ENCODE measurements at places on chromosomes 4 and X.
A peak's percentile ranks its signal among the peaks of the same experiment; 100 is the strongest.

DNA sequence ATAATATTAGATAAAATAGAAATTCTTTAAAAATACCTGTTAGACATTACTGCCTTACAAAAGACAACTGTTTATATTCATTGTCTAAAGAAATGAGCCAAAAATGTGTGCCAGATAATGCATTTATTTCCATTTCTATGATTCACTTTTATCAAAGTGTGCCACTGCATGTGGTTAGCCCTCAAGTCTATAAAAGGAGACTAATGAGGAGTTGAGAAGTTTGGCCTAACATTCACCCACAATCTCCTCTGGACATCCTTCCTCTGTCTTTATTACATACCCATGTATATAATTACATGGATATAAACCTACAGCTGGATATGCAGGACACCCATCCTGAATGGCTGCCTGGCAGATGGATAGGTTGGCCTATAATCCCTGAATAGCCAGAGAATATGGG is 42.6 kb upstream of the PDE5A start:
- no peak for DNase-seq

- peak; percentile 41 for DNase-seq
Observed at GRCh38 chr4:17511509-17511949, 361 bp downstream of the QDPR start.

GRCh38 chrX:150897421-150898320 is 797 bp downstream of the CD99L2 start:
- peak; percentile 38 for DNase-seq

DNA sequence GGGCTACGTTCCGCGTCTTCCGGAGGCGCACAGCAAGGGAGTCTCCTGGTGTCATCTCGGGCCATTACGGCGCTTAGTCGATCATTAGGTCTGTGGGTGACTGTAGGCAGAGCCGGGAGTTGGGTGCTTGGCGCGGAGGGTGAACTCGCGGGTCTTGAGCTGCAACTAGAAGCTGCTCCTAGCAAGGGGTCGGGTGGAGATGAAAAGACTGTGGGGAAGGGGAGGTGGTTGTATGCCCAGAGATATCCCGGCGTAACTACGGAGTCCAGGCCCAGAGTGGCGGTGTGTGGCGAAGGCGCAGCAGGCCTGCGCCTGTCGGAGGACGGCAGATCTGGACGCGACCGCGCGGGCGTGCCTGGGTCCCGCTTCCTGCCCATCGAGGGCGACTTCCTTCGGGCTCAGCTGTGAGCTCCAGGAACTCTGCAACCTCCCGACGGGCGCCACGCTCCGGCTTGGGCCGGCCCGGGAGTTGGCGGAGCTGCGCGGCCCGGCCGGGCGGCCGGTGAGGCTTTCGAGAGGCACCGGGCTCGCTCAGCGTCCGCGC is 2.7 kb upstream of the NKX3-2 start:
- no peak for DNase-seq

GRCh38 chr4:105280338-105281123 is 133.9 kb downstream of the TET2 start:
- no peak for DNase-seq

GRCh38 chr4:179097741-179098140 is 1655.5 kb upstream of the AGA start:
- no peak for DNase-seq

GRCh38 chr4:5399124-5399523 is 309.2 kb downstream of the EVC2 start:
- DNase-seq, result no peak

- no peak for DNase-seq
Observed at GRCh38 chrX:23276475-23276874, 58.2 kb upstream of the PTCHD1 start.

- no peak for DNase-seq
Observed at GRCh38 chr4:174120446-174121295, 162.8 kb downstream of the FBXO8 start.

DNA sequence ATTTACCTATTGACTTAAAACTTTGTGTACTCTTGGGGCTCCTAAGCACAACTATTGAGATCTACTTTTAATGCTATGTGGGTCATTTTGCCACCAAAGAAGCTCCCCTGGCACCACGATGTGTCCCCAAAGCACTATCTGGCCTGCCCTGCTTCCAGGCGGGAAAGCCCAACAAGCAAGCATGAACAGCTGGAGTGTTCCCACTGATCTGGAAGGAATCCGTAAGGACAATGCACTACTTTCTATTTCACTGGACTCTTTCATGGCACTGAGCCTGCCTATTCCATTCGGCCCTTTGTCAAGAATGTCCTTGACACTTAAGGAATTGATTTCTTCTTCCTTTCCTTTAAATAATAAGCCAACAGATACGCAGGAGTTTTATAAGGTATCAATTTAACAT is 38.8 kb downstream of the GRIA3 start:
- DNase-seq, result no peak

DNA sequence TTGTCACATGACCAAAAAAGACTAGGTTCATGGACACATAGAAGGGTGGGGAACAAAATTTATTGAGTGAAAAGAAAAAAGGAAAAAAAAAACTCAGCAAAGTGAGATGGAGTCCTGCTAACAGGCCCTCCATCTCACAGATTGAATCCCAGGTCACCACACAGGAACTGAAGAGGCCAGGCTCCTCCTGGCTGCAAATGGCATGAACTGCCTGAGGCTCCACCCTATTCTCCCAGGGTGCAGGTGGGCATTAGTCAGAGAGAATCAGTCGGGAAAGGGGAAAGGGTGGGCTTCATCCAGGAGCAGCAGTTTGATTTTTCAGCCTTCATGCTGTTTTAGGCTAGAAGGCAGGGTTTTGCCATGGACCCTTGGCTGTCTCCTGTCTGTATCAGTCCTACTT is 128.5 kb upstream of the GRID2 start:
- no peak for DNase-seq

DNA sequence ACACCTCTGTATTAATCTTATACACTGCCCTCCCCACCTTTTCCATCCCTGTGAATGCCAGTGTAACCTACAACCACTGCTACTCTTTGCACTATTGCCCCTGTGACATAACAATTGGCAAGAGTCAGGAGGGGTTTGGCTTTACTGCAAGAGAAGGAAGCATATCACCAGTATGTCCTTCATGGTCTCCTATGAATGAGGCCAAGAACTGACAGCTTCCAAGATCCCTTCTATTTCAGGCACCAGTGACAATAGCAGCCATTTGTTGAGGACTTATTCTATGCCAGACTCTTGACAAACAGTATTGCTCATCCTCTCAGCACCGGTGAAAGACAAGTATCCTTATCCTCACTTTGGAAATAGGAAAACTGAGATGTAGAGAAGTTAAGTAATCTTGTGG is 363.9 kb downstream of the MID1IP1 start:
- no peak for DNase-seq

DNA sequence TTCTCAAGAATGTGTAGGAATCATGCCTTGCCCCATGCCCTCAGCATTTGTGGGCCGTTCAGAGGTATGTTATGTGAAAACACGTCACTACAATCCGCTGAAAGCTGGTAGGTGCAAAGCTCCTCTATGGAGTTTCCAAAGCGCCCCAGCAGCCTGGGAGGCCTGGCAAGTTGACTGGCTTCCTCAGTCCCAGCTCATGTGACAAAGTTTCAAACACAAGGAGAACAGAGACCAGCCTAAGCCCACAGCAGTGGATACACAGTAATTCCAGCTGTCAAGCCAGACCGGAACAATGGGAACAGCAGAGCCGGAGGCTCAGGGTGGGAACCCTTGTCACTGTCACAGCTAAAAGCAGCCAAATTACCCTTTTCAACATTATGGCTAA is 33.5 kb downstream of the NAT8L start:
- no peak for DNase-seq

- DNase-seq, result peak; percentile 3
Observed at GRCh38 chrX:139932073-139932900, 566 bp downstream of the ATP11C start.

GRCh38 chr4:76563454-76564122 is 128.6 kb downstream of the SHROOM3 start:
- DNase-seq, result no peak

DNA sequence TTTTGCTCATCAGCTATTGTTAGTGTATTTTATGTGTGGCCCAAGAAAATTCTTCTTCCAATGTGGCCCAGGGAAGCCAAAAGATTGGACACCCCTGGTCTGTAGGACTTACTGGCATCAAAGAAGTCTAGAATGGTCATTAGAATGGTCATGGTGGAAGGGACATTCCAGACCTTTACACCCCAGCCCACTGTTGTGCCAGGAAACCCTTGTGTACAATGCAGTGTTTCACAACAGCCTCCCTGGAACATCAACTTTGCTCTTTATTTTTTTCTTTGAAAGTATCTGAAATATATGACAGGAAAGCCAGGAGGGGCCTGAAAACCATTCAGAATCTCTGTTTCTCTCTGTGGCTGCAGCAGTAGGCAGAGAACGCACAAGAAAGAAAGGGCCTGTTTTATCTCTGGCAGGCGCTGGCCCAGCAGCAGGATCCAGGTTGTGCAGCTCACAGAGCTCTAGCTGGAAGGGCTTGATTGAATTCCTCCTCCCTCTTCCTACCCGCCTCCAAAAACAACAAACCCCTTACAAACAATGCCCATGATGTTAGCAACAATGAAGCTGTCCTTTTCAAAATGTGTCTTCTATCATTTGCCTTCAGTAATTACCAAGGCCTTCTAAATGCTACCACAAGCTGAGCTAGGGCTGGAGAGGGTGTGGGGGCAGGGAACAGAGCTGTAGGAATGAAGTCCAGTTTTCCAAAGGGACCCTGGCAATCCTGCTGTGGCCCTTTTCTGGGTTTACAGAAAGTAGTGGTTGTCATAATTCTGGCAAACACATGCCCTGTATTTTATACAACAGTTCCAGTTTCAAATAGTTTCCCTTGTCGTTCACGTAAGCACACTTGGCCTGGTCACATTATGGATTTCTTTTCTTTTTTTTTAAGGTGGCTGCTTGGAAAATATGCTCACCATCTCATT is 32.3 kb upstream of the TFDP3 start:
- DNase-seq, result no peak

GRCh38 chr4:105276361-105277104 is 129.9 kb downstream of the TET2 start:
- no peak for DNase-seq

- DNase-seq, result peak; percentile 30
Observed at GRCh38 chr4:184416913-184417734, 57.2 kb downstream of the IRF2 start.

DNA sequence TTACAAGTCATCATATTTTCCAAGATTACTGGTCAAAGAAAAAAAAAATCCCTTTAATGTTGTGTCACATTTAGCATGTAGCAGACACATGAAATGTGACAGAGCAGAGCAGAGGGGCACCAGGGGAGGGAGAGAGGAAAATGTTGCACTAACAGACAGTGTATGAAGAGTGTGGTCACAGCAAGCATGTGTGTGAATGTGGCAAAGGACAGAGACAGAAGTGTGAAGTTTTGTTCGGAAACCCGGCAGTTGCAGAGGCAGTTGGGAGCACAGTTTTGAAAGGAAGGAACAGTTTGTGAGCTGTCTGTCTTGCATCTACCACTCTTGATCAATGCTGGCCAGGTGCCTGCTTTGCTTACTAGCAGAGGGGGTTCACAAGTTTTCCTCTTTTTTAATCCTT is 83.9 kb upstream of the MAP3K15 start:
- no peak for DNase-seq

- no peak for DNase-seq
Observed at GRCh38 chr4:14241574-14241973, 614.0 kb upstream of the BOD1L1 start.

GRCh38 chr4:180542445-180543100 is 1700.6 kb upstream of the TENM3 start:
- no peak for DNase-seq

- DNase-seq, result no peak
Observed at GRCh38 chr4:163344147-163345125, 744 bp downstream of the NPY5R start.

DNA sequence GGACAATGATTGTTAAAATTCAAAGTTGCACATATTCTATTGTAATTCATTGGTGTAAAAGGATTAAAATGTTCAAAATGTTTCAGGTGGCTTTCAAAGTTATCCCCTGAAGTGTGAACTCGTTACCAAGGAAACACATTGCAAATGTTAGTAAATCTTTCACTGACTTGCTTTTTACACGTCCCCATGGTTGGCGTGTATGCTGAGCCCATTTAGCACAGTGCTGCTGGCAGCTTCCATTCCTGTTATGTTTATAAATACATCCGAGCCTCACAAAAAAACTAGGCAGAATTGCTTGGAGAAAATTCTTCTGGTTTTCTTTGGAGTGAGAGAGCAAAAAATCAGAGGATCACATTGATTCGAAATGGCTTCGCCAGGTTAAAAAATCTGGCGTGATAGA is 105.9 kb upstream of the HPGD start:
- no peak for DNase-seq

GRCh38 chrX:115895678-115896329 is 274.7 kb upstream of the AGTR2 start:
- DNase-seq, result no peak

- DNase-seq, result no peak
Observed at GRCh38 chr4:5774416-5775036, 63.5 kb downstream of the EVC start.

GRCh38 chr4:123288309-123289025 is 108.1 kb upstream of the SPRY1 start:
- DNase-seq, result no peak

- no peak for DNase-seq
Observed at GRCh38 chr4:183478926-183479325, 25.9 kb upstream of the ING2 start.

- DNase-seq, result no peak
Observed at GRCh38 chr4:46878641-46879040, 30.4 kb downstream of the COX7B2 start.

GRCh38 chr4:29538889-29539646 is 1181.1 kb upstream of the PCDH7 start:
- no peak for DNase-seq

DNA sequence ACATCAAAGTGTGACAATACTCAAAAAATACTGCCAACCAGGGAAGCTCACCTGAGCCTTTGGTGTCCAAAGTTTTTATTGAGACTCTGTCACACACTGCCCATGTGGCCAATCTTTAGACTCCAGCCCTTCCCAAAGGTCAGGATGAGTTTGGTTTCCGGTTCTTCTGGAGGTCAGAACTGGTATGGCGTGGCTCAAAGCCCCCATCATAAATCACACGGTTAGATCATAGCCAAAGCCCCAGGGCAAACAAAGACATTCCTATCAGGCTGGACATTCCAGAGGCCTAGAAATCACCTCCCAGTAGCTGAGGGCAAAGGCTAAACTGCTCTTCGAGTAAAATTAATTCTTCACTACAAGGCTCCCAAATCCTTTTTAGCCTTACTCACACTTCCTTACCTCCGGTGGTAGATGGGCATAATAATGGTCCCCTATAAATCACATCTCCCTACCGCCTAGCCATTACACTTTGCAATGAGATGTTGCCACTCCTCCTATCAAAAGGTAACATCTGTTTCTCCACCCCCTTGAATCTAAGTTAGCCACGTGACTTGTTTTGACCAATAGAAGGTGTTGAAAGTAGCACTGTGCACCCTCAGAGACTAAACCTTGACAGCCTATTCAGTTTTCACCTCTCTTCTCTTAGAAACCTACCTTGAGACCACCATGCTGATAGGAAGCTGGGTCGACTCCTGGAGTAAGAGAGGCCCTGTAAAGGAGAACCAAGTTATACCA is 137.8 kb upstream of the DUSP21 start:
- DNase-seq, result no peak

- DNase-seq, result no peak
Observed at GRCh38 chrX:150627957-150628356, 59.5 kb downstream of the MTM1 start.
